ENCODE measurements at places on chromosomes 4 and X. TPM values are rescaled to one million over a fixed set of nuclear protein-coding genes. Genes with fewer than 3 reads are reported as not detected.

CXCL8 gene
- total RNA-seq = 66.9 TPM

NPNT gene
- not detected for total RNA-seq

PDLIM3 gene
- 13.6 TPM for total RNA-seq

MID2 gene
- 0.88 TPM for total RNA-seq

AREG gene
- 2.4 TPM for total RNA-seq

GLOD5 gene
- not detected for total RNA-seq

CPZ gene
- total RNA-seq = 4.0 TPM

NDNF gene
- total RNA-seq = not detected

PPBP gene
- total RNA-seq = not detected

DGAT2L6 gene
- not detected for total RNA-seq

ZNF182 gene
- 4.7 TPM for total RNA-seq

MAML3 gene
- 3.2 TPM for total RNA-seq

GRCh38 chr4:81290813-81291212 lies 75.8 kb upstream of the PRKG2 start:
- no peak for DNase-seq

DNA sequence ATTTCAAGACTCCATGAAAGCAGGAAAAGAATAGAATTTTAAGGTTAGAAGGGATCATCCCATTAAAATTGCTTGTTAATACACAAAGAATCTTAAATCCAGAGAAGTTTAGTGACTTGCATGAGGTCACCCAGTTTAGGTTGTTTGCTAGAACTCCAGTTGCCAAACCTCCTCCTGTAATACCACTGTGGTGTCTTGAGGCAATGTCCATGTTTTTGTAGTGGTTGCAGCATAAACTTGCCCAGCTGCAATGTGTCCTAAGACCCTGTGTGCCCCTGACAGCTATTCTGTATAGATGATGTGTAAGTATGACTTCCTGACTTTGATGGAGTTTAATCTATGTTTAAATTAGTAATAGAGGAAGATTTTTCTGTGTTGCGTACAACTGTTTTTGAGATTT lies 6.3 kb downstream of the SFRP2 start:
- no peak for DNase-seq

GRCh38 chrX:119753001-119753400 lies 5.4 kb upstream of the SOWAHD start:
- DNase-seq = no peak

DNA sequence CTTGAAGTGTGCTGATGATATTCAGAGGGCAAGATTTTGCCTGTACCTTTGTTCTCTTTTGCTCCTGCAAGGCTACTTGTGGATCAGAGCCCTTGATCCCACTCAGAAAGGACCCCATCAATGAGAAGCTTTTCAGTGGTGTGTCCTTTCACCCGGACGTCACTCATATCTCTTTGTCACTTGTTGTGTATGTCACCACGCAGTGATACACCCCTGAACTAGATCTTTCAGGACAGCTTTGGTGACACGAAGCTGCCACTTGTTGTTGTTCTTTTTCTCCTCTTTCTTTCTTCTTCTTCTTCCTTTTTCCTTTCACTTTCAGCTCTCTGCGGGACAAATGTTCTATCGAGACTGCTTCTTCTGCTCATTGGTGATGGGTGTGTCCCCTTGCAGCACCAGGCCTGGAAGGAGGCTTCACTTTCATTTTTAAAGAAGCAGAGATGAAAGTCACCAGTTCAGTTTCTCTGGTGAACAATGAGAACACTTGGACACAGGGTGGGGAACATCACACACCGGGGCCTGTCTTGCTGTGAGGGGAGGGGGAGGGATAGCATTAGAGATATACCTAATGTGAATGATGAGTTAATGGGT lies 83.6 kb downstream of the NBDY start:
- DNase-seq = peak; percentile 61

GRCh38 chr4:2096073-2096609 lies 37.0 kb downstream of the NAT8L start:
- DNase-seq = peak; percentile 40

DNA sequence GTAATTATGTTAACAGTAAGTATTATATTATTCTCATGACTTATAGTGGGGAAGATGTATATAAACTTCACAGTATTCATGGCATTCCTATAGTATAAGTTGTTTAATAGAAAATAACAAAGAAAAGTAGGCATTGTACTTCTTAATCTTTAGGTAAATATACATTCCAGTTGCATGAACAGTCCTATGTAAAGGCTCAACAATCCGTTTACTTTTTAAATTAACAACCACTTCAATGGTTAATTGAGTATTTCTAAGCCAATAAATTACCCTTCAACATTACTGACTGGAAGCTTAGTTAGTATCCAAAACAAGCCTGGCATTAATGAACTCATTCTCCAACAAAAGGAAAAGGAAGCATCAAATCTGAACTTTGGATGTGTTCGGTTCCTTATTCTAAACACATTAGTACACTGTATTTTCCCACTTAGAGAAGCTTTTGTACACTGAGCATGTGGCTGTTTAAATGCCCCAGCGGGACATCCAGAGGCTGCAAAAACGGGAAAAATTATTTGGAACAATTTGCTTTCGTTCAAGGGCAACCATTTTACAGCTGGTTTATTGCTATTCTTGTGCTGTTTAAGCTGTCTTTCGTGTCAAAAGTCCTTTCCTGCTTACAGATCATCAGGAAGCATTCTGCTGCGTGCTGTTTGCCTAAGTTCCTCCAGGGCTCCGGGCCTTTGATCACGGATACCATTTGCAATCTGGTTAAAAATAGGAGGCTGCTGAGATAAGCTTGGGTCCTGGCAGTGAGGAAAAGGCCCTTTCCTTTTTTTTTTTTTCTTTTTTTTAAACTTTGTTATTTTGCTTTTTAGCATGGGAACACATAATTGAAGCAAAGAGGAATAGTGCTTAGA lies 460.3 kb downstream of the SPRY1 start:
- peak; percentile 87 for DNase-seq

DNA sequence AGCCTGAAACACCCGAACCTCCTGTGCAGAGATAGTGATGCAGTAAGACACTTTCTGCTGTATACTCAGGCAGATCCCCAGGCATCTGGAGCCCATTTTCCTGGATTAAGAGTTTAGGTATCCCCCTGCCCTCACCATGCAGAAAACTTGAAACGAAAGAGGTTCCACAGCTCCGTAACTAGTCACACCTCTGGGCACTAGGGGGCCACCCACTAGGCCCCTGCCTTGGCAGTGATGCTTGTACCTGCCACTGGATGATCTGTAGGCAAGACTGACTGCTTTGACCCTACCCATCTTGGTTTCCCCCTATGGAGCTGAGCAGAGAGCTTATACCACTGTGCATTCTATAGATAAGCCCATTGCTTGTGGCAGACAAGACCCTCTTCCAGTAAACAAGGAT lies 940.6 kb downstream of the PCDH19 start:
- DNase-seq = no peak

GRCh38 chr4:77800483-77801259 lies 18.5 kb downstream of the CNOT6L start:
- DNase-seq = no peak

DNA sequence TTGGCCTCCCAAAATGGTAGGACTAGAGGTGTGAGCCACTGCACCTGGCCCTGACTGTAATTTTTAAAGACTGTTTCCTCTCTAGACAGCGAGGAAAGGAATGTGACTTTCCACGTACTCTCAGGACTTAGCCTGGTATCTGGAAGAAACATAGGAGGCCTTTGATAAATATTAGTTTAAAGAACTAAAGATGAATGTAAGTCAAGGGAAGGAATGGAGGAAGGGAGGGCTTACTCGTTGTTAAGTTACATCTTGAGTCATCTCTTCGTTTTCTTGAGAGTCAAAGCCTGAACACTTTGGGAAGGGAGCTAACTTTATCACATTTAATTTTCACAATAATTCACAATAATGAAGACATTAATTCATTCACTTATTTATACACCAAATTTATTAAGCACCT lies 7.2 kb upstream of the LNX1 start:
- DNase-seq = no peak

GRCh38 chr4:156401371-156401770 lies 447.7 kb upstream of the CTSO start:
- DNase-seq = no peak

DNA sequence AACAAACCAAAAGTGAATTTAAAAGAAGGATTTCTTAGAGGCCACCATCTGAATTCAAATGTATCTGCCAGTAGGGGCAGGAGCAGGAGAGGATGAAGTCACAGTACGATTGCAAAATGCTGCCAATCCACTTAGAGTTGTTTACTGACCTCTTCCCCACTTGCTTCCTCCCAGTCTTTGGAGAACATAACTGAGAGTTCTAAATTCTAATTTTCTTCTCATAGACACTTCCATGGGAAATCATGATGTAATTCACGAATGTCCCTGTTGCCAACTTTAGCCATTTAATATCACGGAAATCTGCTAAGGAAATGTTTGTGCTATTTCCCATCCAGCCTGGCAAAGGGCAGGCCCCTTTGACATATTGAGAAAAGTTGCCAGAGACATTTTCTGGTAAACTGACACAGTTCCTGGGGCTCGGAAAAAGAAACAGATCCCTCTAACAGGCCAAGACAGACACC lies 33.6 kb upstream of the NOCT start:
- peak; percentile 7 for DNase-seq

DNA sequence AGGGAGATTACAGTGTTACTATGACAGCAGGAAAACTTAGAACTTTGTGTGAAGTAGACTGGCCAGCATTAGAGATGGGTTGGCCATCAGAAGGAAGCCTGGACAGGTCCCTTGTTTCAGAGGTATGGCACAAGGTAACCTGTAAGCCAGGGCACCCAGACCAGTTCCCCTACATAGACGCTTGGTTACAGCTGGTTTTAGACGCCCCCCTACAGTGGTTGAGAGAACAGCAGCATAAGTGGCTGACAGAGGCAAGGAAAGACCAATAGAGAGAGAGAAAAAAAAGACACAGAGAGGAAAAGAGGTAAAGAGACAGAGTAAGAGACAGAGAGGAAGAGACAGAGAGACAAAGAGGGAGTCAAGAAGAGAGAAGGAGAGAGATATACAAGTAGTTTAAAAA lies 144.5 kb downstream of the GC start:
- DNase-seq = no peak

DNA sequence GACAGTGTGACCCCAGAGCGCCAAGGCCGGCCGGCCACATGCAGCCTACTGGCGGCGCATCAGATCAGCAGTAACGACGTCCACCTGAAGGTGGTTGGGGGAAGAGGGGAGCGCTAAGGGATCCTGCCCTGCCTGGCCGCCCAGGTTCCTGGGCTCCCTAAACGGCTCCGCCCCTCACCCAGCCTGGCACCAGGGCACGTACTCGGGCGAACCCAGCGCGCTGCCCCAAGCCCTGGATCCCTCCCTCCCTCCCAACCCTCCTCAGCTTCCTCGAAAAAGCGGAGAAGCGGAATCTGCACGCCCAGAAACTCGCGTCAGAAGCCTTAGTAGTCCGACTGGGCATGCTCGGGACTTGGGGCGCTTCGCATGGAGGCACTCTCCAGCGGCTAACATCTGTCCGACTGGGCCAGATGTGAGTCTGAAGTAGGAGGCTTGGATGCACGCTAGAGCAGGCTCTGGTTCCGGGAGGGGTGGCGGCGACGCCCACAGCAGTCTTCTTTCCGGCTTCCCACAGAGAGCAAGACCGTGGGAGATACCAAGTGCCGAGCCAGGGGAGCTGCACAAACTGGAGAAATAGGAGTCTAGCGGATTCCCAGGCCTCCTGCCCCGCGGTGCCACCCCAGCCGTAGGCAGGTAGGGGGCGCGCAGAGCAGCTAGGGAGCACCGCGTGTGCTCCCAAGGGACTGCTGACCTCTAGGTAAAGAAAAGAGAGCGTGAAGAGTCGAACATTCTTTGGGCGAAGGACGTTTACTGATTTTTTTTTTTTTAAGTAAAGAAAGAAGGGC lies 114.3 kb upstream of the TEX13C start:
- peak; percentile 32 for DNase-seq

DNA sequence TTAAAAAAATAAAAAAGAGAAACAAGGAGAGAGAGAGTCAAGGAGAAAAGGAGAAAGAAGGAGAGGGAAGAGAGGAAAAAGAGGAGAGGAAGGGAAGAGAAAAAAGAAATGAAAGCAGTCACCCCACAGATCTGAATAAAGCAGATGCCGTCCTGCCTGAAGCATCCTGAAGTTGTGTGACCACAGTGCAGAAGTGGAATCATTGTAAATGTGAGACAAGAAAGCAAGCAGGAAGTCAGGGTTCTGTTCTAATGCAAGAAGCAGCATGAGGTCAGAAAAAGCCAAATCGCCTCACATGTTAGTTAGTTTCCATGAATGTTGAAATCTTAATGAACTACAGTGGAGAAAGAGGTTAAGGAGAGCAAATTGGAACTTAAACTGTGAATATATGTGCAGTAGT lies 692.5 kb downstream of the CENPC start:
- DNase-seq = no peak

- no peak for DNase-seq
Measured at GRCh38 chr4:10529291-10530136, 72.3 kb upstream of the ZNF518B start.

- DNase-seq = peak; percentile 1
Measured at GRCh38 chr4:34850421-34850820, 1393.9 kb downstream of the ARAP2 start.

- DNase-seq = no peak
Measured at GRCh38 chr4:41360921-41361793, 104.4 kb downstream of the UCHL1 start.

GRCh38 chr4:101271516-101271915 lies 75.8 kb downstream of the PPP3CA start:
- DNase-seq = no peak

- no peak for DNase-seq
Measured at GRCh38 chrX:53732797-53733196, 46.3 kb upstream of the HUWE1 start.

GRCh38 chr4:148203056-148203898 lies 238.9 kb downstream of the NR3C2 start:
- DNase-seq = no peak

- no peak for DNase-seq
Measured at GRCh38 chr4:150136036-150136435, 57.8 kb downstream of the DCLK2 start.

GRCh38 chr4:62896721-62897120 lies 1512.5 kb downstream of the TECRL start:
- no peak for DNase-seq

DNA sequence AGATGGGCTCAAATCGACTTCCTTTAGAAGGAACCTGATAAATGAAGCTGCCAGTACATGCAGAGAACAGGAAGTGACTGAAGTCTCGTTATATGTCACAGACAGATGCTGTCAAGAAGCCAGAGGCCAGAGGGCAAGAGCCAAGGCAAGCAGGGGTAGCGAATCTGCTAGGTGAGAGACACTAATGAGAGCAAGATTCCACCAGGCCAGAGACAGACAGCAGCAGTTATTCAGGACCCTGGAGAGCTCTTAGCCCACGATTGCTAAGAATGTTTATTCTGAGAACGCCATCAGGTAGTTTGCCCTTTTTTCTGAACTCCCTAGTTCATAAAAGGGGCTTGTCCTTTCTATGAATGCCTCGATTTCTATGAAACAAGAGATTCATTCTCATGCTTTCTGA lies 73.7 kb downstream of the BEND2 start:
- peak; percentile 13 for DNase-seq

DNA sequence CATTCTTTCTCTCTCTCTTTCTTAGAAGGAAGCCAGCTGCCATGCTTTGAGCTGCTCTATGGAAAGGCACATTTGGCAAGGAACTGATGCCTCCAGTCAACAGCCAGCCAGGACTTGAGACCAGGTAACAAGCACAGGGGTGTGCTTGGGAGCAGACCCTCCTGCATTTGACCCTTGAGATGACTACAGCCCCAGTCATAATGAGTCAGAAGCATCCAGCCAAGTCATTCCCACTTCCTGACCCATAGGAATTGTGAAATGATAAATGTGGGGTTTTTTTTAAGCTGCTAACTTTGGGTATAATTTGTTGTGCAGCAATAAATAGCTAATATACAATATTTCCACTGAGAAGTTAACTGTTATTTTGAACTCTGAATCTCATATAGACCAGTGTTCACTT lies 446.9 kb downstream of the GRXCR1 start:
- DNase-seq = peak; percentile 45

All from RPMI7951 (cell line).